ENCODE measurements at places on chromosomes 5 and 9.

- DNase-seq = no peak
These were observed 70.5 kb downstream of the FBXL7 start for GRCh38 chr5:15570491-15570890.

- peak; percentile 72 for DNase-seq
These were observed 10.8 kb upstream of the IFNA2 start for GRCh38 chr9:21395778-21396717.

GRCh38 chr9:75376680-75377254, 288.5 kb downstream of the OSTF1 start:
- DNase-seq = no peak

DNA sequence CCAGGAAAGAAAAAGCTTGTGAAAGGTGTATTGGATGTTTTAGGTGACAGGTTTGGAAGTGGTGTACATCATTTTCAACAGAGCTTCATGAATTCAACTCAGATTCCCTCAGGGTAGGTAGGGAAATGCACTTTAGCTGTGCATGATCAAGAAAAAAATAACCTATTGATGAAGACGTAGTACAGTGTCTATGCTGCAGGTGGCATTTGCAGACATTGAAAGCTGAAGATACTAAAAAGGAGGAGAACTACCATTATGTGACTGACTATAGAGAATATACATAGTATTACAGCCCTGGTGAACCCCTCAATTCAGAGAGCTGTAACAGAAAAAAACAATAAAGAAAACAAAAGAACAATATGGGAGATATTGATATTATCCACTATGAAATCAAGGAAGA, 2344.7 kb upstream of the ACO1 start:
- no peak for DNase-seq

GRCh38 chr5:172945151-172945550, 14.1 kb upstream of the RPL26L1 start:
- DNase-seq = no peak

DNA sequence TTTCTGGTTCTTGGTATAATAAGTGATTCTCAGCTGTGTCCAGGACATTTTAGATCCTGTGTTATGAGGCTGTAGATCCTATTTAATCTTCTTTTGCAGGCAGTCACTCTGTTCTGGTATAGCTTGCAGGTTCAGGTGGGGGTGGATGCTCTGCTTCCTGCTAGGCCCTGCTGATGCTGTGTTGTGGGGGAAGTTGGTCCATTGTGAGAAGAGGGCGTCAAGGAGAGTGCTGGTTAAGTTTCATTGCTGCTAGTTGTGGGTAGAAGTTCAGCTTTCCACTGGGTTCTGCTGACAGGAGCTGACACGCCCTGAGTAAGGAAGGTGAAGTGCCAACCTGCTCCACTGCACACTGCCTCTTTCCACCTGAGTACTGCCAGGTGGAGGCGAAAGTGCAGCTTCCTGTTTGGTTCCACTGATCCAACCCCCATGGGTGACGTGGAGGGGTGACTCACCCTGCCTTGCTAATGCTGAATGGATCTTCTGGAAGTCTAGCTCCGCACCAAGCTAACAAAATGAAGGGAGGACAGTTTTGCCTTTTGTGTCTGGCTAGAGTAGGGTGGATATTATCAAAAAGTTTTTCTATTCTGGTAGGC, 16.3 kb downstream of the NMRK1 start:
- peak; percentile 78 for DNase-seq

DNA sequence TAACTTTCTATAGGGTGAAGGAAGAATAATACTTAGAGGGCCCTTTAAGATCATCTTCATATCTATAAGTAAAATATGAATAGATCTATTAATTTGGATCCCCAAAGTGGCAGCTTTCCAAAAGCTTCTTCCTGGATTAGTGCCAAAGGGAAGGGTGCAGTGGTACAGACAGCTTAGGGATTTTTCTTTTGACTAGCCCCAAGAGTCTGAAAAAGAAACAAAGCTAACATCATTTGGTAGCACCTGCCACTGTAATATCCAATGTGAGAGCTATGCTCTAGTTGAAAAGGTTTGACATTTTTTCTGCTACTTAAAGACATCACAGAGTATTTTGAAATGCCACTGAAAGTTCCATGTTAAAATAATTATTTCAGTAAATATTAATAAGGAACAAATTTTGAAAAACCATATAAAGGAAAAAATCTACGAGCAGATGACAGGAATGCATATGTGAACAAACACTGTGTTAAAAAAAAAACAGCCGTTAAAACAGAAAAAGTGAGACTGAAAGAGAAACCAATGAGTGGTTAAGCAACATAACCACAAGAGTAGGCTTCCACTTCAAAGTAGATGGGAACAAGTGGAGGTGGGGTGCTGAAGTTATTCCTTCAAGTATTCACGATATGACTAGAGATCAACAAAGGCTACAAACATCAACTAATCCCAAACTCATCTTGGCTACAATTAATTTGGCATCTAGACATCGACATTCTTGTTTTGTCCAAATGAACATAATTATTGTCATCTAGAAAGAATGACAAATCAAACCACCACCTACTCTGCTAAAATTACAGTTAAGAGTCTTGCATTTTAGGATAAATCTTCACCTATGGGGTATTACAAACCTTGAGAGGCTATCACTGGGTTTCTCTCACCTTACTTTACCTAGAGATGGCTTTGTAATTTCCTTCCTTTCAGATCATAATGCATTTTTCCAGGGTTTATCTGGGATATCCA, 137.5 kb downstream of the CPLANE1 start:
- DNase-seq = peak; percentile 21

DNA sequence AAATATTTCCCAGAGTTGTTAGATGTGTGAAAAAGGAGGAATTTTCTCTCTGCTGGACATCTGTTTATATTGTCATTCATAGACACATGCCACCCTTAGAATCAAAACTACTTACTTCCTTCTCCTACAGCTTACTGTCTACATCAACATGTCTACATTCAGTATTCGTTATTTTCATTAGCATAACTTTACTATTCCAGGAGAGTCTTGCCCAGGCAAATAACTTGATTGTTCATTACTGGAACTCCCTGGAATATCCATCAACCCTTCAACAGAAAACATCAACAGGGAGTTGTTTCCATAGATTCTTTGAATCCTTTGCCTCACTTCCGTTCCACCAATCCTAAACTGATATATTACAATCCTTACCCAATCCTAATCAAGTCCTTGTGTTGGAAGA, 457.5 kb upstream of the ZNF608 start:
- no peak for DNase-seq

Measured in stimulated activated CD4-positive, alpha-beta T cell treated with anti-CD3 and anti-CD28 coated beads, Interleukin-2, amount 100 ng/mL, for 24 hours (primary cell).